Muscle of leg (tissue), 16 donors: ENCODE measurements at places on chromosomes 16 and 17. TPM values are rescaled to one million over a fixed set of nuclear protein-coding genes. Genes with fewer than 3 reads are reported as not detected.

CIBAR2 gene
- not detected for total RNA-seq

ZNF19 gene
- 3.4 TPM for total RNA-seq

SMG1 gene
- 42.4 TPM for total RNA-seq

ELMO3 gene
- total RNA-seq = 0.80 TPM

HSD17B1 gene
- 1.9 TPM for total RNA-seq

DNA sequence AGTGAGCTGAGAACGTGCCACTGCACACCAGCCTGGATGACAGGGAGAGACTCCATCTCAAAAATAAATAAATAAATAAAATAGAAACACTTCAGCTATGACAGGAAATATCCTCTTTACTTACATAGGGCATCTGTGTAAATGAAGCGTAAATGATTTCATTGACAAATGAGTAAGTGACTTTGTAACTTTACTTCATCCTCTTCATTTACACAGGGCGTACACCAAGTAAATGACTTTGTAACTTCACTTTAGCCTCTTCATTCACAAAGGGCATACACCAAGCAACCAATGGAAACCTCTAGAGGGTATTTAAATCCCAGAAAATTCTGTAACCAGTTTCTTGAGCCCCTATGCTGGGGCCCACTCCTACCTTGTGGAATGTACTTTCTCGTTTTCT is 16.2 kb upstream of the KLHDC4 start:
- DNase-seq = no peak
- no peaks in the 10 kb centered on the region for H3K36me3 ChIP-seq

DNA sequence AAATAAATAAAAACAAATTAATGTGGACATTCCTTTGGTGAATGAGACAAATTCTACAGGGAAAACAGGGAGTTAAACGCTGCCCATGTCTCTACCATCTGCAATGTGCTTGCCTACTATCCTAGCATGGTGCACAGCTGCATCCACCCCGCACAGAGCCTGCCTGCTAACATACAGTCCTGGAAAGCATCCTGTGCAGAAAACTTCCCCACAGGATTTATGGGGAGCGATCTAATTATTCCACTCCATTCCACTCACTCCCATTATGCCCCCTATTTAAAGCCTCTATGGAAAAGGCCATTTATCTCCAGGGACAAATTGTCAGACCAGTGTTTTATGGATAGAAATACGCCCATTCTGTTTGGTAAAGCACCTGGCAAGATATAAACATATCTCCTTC is 144.5 kb downstream of the MAF start:
- DNase-seq = no peak
- no peaks in the 10 kb centered on the region for H3K36me3 ChIP-seq
- H3K27ac ChIP-seq = no peak overlapping the region
- no peak overlapping the region for H3K4me3 ChIP-seq
- H3K27me3 ChIP-seq = no peaks in the 10 kb centered on the region

DNA sequence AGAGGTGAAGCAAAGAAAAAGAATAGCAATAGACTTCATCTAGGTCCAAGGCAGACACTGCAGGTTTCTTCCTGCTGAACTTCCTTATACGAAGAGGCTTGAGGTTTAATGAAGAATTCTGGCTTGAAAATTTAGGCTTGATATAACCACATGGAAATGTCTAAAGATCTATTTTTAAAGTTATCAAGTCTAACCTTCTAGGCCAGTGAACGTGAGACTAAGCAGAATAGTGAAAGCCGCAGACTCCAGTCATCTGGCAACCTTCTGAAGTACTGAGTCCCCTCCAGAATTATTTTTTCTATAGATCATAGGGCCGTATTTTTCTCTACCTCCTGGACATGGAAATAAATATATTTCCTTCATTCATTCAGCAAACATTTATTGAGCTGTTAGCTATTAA is 333.6 kb downstream of the BCAS3 start:
- no peak overlapping the region for H3K4me3 ChIP-seq
- no peak for DNase-seq
- H3K27me3 ChIP-seq = no peaks in the 10 kb centered on the region

DNA sequence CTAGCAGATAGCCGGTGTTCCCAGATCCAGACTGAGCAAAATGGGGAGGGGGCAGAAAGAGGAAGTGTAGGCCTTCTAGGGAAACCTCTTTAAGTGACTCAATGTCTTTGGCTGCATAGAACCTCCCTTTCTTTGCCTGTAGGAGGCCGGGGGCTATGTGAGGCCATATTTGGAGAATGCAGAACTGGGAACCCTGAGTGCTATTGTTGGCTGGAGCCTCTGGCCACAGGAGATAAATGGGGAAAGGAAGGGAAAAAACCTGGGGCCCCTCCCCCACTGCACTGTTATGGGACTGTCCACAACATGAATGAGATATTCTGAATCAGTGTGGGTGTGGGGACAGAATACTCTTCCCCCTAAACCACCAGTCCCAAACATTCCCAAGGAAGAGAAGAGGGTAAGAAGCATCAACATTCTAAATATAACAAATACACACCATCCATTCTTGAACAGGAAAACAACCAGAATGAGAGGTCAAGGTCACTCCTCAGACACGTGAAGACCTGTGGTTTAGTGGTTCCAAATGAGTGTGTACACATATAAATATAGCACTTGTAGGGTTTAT is 2.4 kb downstream of the VPS25 start:
- peaks cover 48% of the 10 kb centered on the region for H3K36me3 ChIP-seq
- no peak overlapping the region for H3K27ac ChIP-seq
- H3K27me3 ChIP-seq = peaks cover 12% of the 10 kb centered on the region
- no peak for DNase-seq

DNA sequence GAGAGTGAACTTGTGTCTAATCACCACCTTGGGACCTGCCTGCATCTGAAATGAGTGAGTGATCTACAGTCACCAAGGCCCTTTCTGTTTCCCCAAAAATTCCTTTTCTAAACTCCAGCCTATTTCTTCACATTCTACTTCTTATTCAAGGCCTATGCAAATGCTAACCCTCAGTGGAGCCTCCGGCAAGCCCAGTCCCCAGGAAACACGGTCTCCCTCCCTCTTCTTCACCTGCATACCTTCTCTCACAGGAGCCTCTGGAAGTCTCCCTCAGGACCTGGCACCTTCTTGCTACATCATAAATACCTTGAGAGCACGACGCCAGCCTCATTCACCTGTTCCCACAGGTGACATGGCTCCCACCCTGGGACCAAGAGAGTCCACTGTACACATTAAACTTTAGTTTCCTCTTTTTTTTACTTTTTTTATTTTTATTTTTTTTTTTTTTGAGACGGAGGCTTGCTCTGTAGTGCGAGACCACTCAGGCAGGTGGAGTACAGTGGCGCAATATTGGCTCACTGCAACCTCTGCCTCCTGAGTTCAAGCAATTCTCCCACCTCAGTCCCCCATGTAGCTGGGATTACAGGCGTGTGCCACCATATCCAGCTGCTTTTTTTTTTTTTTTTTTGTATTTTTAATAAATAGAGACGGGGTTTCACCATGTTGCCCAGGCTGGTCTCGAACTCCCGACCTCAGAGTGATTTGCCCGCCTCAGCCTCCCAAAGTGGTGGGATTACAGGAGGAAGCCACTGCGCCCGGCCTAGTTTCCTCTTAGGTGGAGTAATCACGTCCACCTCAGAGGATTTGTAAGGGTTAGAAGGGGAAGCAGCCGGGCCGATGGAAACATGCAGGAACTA is 97.3 kb downstream of the ANKRD11 start:
- H3K27me3 ChIP-seq = no peaks in the 10 kb centered on the region
- H3K4me1 ChIP-seq = peaks cover 30% of the 10 kb centered on the region
- H3K27ac ChIP-seq = no peak overlapping the region
- H3K36me3 ChIP-seq = no peaks in the 10 kb centered on the region

- H3K4me1 ChIP-seq = no peaks in the 10 kb centered on the region
- no peak for DNase-seq
- H3K27me3 ChIP-seq = peaks cover 24% of the 10 kb centered on the region
- H3K27ac ChIP-seq = no peak overlapping the region
- H3K4me3 ChIP-seq = no peak overlapping the region
- H3K36me3 ChIP-seq = no peaks in the 10 kb centered on the region
These were observed 274.1 kb upstream of the ASIC2 start for GRCh38 chr17:33567223-33567622.

DNA sequence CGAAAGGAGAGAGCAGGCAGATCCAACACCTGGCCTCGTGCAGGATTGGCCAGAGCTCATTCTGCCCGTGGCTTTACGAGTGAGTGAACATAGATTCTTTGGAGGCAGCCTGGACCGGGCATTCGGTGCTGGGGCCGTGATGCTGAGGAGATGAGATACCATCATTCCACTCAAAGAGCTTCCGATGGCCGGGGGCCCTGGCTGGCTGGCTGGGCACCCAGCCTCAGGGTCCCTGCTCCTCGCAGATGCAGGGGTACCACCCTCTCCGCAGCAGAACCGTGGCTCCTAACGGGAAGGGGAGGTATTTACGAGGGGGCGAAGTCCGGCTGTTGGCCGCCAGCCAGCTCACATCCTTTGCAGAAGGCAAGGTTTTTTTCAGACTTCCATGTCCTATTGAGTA is 66.1 kb upstream of the FOXF1 start:
- H3K27ac ChIP-seq = no peak overlapping the region
- H3K4me1 ChIP-seq = peaks cover 3% of the 10 kb centered on the region
- H3K4me3 ChIP-seq = no peak overlapping the region
- peaks cover 57% of the 10 kb centered on the region for H3K27me3 ChIP-seq

- no peaks in the 10 kb centered on the region for H3K36me3 ChIP-seq
- no peak overlapping the region for H3K4me3 ChIP-seq
- H3K27me3 ChIP-seq = peaks cover 72% of the 10 kb centered on the region
- H3K4me1 ChIP-seq = peaks cover 11% of the 10 kb centered on the region
- DNase-seq = no peak
These were observed 18.5 kb downstream of the ENPP7 start for GRCh38 chr17:79749156-79749815.

DNA sequence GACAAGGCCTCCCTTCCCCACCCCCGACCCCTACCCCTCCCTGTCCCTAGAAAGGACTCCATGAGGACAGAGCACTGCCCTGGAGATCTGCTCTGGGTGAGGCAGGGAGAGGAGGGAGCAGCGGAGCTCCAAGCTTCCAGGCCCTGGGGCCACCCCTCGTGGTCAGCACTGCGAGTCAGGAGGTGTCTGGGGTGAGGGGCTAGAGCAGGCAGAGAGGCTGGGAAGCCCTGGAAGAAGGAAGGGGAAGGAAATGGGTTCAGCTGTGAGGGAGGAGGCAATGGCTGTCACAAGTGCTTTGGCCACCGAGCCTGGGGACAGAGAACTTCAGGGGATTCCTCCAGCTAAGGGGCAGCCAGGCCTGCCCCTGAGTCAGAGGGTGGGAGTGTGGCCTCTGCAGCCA is 28.2 kb upstream of the DNAI2 start:
- DNase-seq = no peak
- H3K36me3 ChIP-seq = peaks cover 58% of the 10 kb centered on the region
- H3K4me1 ChIP-seq = peaks cover 74% of the 10 kb centered on the region

- H3K27ac ChIP-seq = no peak overlapping the region
- DNase-seq = no peak
- no peak overlapping the region for H3K4me3 ChIP-seq
- H3K27me3 ChIP-seq = no peaks in the 10 kb centered on the region
These were observed 152.4 kb downstream of the SSH2 start for GRCh38 chr17:29777663-29778062.

DNA sequence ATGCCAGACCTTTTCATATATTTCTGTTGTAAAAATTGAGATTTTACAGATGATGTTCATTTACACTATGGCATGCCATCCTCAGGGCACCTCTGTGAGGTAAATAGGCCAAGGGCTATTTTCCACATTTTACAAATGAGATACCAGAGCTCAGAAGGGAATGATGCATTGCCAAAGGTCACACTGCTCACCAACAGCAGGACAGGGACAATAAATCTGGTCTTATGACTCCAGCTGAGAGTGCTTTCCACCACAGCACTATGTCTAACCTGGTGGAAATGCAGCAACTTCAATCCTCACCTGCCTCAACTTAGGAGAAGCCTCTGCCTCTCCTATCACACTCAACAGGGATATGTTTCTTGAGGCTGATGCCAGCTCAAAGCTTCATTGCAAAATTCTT is 40.6 kb downstream of the GRIN2A start:
- H3K36me3 ChIP-seq = no peaks in the 10 kb centered on the region
- H3K4me3 ChIP-seq = no peak overlapping the region
- no peak for DNase-seq
- no peaks in the 10 kb centered on the region for H3K4me1 ChIP-seq
- H3K27me3 ChIP-seq = no peaks in the 10 kb centered on the region

- no peak overlapping the region for H3K4me3 ChIP-seq
- H3K4me1 ChIP-seq = peaks cover 7% of the 10 kb centered on the region
These were observed 61.6 kb downstream of the TIMM22 start for GRCh38 chr17:1058423-1059130.

- no peaks in the 10 kb centered on the region for H3K4me1 ChIP-seq
- H3K27ac ChIP-seq = no peak overlapping the region
- H3K4me3 ChIP-seq = no peak overlapping the region
- DNase-seq = no peak
- no peaks in the 10 kb centered on the region for H3K36me3 ChIP-seq
These were observed 12.3 kb upstream of the MEIOB start for GRCh38 chr16:1884155-1884760.

DNA sequence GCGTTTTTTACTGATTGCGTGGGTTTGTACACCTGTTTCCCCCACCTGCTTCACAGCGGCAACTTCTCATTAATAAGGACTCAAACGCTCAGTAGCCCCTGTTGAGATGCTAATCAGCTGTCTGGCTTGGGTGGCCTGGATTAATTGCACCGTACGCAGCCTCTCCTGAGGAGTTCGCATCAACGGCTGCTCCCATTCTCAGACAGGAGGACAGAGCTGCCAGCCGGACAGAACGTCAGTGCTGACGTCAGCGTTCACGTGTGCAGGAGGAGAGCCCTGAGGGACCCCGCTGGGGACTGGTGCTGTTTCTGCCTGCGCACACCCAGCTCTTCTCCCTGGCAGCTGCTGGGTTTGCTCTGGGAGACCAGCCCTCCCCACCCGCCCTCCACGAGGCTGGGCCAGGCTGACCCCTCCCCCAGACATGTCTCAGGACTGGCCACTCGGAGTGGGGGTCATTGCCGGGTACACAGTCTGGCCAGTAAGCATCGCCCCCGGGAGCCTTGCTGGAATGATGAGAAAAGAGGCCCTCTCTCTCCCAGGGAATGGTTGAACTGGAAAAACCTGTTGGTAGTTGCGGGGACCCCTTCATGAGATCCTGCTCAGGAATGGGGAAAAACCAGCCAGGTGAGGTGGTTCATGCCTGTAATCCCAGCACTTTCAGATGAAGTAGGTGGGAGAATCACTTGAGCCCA is 5.7 kb upstream of the BANP start:
- H3K27ac ChIP-seq = no peak overlapping the region
- H3K4me1 ChIP-seq = peaks cover 9% of the 10 kb centered on the region
- H3K27me3 ChIP-seq = no peaks in the 10 kb centered on the region
- no peaks in the 10 kb centered on the region for H3K36me3 ChIP-seq

GRCh38 chr17:51617986-51618385 is 357.6 kb downstream of the UTP18 start:
- H3K27me3 ChIP-seq = peaks cover 2% of the 10 kb centered on the region
- H3K4me1 ChIP-seq = peaks cover 13% of the 10 kb centered on the region
- no peak overlapping the region for H3K4me3 ChIP-seq
- H3K36me3 ChIP-seq = no peaks in the 10 kb centered on the region

- no peaks in the 10 kb centered on the region for H3K4me1 ChIP-seq
- no peaks in the 10 kb centered on the region for H3K36me3 ChIP-seq
- H3K27me3 ChIP-seq = no peaks in the 10 kb centered on the region
- DNase-seq = no peak
- H3K27ac ChIP-seq = no peak overlapping the region
These were observed 44.9 kb downstream of the CNGB1 start for GRCh38 chr16:57926041-57926440.

GRCh38 chr17:36848008-36848902 is 89.0 kb upstream of the LHX1 start:
- no peak overlapping the region for H3K27ac ChIP-seq
- H3K4me3 ChIP-seq = no peak overlapping the region
- H3K4me1 ChIP-seq = no peaks in the 10 kb centered on the region

- H3K27ac ChIP-seq = no peak overlapping the region
- H3K36me3 ChIP-seq = peaks cover 10% of the 10 kb centered on the region
- H3K27me3 ChIP-seq = no peaks in the 10 kb centered on the region
- DNase-seq = no peak
- no peaks in the 10 kb centered on the region for H3K4me1 ChIP-seq
These were observed 64.7 kb upstream of the SLC12A3 start for GRCh38 chr16:56800355-56800754.
